Hematopoietic multipotent progenitor cell treated with erythropoietin and hydrocortisone succinate and interleukin-3 and kit ligand, for 4 days (in vitro differentiated cells): ENCODE measurements at places on chromosomes 5 and 9.

GRCh38 chr9:127977884-127978647 is 2.7 kb downstream of the EEIG1 start:
- DNase-seq: peak; percentile 49

GRCh38 chr5:443239-444151 is 519 bp downstream of the EXOC3 start:
- DNase-seq: peak; percentile 49

DNA sequence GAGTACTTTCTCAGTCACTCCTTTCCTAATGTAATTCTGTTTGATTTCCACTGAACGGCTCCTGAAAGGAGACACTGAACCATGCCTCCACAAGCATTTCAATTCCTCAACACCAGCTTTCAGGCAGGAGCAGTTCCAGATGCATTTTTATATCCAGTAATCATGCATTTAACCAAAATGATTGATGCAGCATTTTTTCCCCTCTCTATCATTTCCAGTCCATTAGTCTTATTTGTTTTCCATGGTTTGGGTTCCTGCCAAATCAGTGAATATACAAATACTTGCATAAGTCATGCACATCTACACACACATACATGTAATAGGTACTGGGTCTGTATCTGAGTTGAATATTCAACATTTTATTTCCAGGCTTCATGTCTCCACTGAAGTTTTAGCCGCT is 122.7 kb downstream of the GRIA1 start:
- DNase-seq: no peak

DNA sequence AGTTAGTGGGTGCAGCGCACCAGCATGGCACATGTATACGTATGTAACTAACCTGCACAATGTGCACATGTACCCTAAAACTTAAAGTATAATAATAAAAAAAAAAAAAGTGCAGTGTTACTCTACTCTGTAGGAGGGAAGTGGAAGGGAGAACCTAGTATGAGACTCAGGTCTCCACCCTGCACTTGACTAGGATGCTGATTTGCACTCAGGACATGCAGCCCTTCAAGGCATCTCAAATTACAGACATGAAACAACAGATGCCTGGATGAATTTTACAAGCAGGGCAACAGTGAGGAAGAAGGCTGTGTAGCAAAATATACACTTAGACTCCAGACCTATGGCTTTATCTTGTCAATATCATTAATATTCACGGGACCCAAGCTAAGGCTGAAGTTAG is 16.5 kb downstream of the TRIM32 start:
- no peak for DNase-seq

- no peak for DNase-seq
Measured at GRCh38 chr9:91835216-91835615, 114.8 kb downstream of the ROR2 start.

- DNase-seq: no peak
Measured at GRCh38 chr9:17349831-17350230, 215.0 kb downstream of the CNTLN start.

GRCh38 chr5:146660376-146660960 is 144.5 kb upstream of the GPR151 start:
- DNase-seq: no peak

- DNase-seq: no peak
Measured at GRCh38 chr9:114666401-114666800, 8.8 kb upstream of the TEX53 start.

GRCh38 chr5:16726538-16726946 is 109.7 kb upstream of the RETREG1 start:
- DNase-seq: peak; percentile 78

DNA sequence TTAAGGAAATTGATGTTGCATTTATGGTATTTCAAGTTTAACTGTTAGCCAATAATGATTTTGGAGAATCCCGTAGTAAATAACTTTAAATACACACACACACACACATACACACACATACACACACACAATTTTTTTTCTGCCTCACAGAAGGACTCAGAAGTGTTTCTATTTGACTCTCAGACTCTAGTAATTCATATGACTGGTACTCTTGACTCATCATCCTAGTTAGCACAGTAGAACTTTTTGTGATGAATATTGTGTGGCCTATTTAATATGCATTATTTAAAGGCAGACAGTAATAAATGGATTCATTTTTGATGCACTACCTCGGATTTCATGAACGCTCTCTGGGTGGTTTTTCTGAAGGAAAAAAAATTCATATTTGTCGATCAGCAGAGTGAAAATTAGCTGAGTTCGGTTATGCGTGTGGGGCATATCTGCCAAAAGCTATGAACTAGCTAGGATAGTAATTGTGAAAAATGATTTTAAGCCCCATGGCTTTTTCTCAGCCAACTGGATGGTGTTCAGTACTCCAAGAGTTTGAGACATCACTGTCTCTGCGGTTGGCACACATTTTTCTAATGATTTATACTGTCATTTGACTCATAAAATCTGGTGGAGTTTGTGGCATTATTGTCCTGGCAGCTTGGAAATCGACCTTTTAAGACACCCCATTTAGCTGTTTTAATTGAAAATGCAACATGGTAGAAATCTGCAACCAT is 102.2 kb downstream of the PCSK5 start:
- no peak for DNase-seq

- no peak for DNase-seq
Measured at GRCh38 chr5:139919308-139919707, 123.7 kb downstream of the PSD2 start.

DNA sequence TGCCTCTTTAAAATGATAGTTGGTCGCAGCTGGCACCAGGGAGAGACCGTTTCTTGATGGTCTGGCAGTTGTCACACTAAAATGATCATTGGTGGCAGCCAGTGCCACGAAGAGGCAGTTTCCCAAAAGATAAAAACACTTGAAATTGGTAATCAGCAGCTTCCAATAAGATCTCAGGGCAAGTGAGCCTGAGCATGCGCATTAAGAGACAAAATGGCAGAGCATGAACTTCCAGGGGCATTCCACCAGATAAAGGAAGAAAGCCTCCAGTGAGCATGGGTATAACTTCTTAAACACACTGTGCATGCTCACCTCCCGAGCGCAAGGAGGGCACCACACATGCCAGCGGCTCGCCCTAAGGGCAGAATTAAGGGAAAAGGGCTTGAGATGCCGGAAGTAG is 1594.2 kb upstream of the CDH9 start:
- no peak for DNase-seq

GRCh38 chr9:121059998-121060636 is 10.0 kb upstream of the C5 start:
- peak; percentile 88 for DNase-seq

GRCh38 chr5:130136300-130136699 is 232.0 kb downstream of the CHSY3 start:
- DNase-seq: no peak
